ENCODE measurements at places on chromosomes 3 and 15. TPM values are rescaled to one million over a fixed set of nuclear protein-coding genes. Genes with fewer than 3 reads are reported as not detected.
A peak's percentile ranks its signal among the peaks of the same experiment; 100 is the strongest.

The LMLN gene
- 7.3 TPM for total RNA-seq

The ZDHHC23 gene
- total RNA-seq: 15.0 TPM

GRCh38 chr3:181534781-181535221 is 176.9 kb upstream of the SOX2 start:
- no peaks in the 10 kb centered on the region for H3K36me3 ChIP-seq
- no peak overlapping the region for H3K27ac ChIP-seq
- no peaks in the 10 kb centered on the region for H3K4me1 ChIP-seq
- no peaks in the 10 kb centered on the region for H3K27me3 ChIP-seq
- no peak for DNase-seq

GRCh38 chr3:126356373-126357264 is 589 bp downstream of the KLF15 start:
- H3K27me3 ChIP-seq: no peaks in the 10 kb centered on the region
- H3K36me3 ChIP-seq: peaks cover 12% of the 10 kb centered on the region
- peak overlapping the region; percentile 68 for H3K4me3 ChIP-seq
- DNase-seq: peak; percentile 75
- H3K27ac ChIP-seq: peak overlapping the region; percentile 87
- peaks cover 35% of the 10 kb centered on the region for H3K4me1 ChIP-seq

- no peak for DNase-seq
- no peaks in the 10 kb centered on the region for H3K36me3 ChIP-seq
- no peaks in the 10 kb centered on the region for H3K27me3 ChIP-seq
Measured at GRCh38 chr3:8759038-8759707, 10.2 kb downstream of the OXTR start.

The RYR3 gene
- total RNA-seq: 0.61 TPM

The FOXB1 gene
- not detected for total RNA-seq

- H3K4me1 ChIP-seq: no peaks in the 10 kb centered on the region
- no peaks in the 10 kb centered on the region for H3K36me3 ChIP-seq
- no peak for DNase-seq
- no peak overlapping the region for H3K4me3 ChIP-seq
Measured at GRCh38 chr3:88807491-88808105, 299.8 kb upstream of the EPHA3 start.

The CD96 gene
- 9.5 TPM for total RNA-seq

DNA sequence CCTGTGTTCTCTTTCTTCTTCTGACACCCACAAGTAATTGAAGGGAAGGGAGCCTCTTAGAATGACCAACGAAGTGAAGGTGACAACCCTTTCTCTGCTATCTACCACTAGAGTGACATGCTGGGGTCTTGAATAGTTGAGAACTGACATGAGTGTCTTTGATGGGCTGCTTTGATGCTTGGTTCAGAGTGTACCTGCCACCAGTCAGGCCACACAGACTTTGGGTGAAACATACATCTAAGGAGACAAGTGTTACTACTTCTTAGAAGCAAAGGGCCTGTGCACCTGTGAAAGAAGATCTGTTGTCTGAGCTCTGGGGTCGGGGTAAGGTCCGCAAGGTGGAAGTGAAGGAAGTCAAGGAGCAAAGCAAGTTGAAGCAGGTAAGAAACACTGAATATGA is 1040.7 kb upstream of the CFAP20DC start:
- no peak overlapping the region for H3K27ac ChIP-seq
- H3K36me3 ChIP-seq: no peaks in the 10 kb centered on the region
- H3K4me1 ChIP-seq: no peaks in the 10 kb centered on the region
- DNase-seq: no peak
- no peaks in the 10 kb centered on the region for H3K27me3 ChIP-seq
- no peak overlapping the region for H3K4me3 ChIP-seq

DNA sequence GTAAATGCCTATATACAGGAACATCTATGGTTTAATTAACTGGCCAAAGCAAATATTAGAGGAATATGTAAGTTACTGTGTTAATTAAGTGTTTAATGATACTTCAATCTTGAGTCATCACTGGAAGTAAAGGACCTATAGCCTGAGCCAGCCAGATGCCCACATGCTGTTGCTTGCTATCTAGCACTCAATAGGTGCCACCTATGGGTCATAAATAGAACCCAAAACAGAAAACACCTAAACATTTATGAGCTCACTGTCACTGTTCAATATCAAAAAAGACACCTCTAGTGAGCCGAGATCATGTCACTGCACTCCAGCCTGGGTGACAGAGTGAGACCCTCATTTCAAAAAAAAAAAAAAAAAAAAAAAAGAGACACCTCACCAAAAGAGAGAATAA is 48.4 kb upstream of the IP6K2 start:
- H3K27ac ChIP-seq: no peak overlapping the region
- DNase-seq: no peak
- no peak overlapping the region for H3K4me3 ChIP-seq
- no peaks in the 10 kb centered on the region for H3K27me3 ChIP-seq

DNA sequence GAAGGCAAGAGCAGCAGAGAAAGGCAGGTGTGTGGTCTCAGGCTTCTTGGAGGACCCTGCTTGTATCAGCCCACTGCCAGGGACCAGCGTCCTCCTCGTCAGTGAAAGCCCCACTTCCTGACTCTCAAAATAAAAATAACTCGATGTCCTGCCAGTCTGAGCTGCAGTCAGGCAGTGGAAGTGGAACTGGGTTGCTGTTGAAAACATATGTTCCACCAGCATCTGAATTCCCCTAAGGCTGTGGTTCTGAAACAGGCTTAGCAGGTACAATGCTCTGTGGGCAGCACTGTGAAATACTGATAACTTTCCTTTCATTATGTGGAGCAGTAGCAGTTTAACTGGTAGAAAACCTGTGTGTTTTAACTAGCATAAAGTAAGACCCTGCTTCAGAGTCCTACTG is 121.6 kb upstream of the EIF1B start:
- H3K4me1 ChIP-seq: no peaks in the 10 kb centered on the region
- no peaks in the 10 kb centered on the region for H3K27me3 ChIP-seq
- H3K4me3 ChIP-seq: no peak overlapping the region
- no peak for DNase-seq

DNA sequence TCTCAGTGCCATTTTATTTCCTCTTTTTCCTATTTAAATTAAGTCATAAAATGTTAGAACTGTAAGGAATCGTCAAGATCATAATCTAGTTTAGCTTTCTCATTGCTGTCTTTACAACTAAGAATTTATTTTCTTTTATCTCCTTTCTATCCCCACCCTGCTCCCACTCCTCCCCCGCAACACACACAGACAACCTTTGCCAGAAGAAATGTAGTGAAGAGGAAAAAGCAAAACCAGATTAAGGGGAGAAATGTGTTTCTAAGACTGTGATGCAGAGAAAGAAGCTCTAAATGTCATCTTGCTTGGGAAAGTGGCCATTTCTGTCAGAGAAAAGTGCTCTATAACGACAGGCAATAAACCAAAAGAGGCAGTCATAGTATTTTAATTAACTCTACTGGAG is 78.3 kb upstream of the MLF1 start:
- no peaks in the 10 kb centered on the region for H3K36me3 ChIP-seq
- H3K4me3 ChIP-seq: no peak overlapping the region
- DNase-seq: no peak
- no peak overlapping the region for H3K27ac ChIP-seq

The ATP2B2 gene
- 0.06 TPM for total RNA-seq

DNA sequence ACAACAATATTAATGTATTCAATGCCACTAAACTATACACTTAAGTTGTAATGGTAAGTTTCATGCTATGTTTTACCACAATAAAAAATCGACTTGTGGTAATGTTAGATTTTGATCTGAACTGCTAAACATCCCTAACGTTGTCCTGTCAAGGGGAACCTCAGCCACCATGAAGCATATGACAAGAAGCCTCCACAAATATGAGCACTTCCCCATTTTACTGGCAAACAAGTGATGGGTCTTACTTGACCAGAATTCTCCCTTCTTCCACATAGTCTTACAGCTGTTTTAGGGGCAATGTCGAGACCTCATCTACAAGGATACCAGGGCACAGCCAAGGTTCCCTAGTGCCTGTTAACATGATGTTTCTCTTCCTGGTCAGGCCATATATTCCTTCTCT is 124.2 kb upstream of the ABI3BP start:
- H3K4me1 ChIP-seq: no peaks in the 10 kb centered on the region
- H3K27me3 ChIP-seq: no peaks in the 10 kb centered on the region
- H3K4me3 ChIP-seq: no peak overlapping the region
- no peaks in the 10 kb centered on the region for H3K36me3 ChIP-seq

The RCCD1 gene
- total RNA-seq: 8.6 TPM

DNA sequence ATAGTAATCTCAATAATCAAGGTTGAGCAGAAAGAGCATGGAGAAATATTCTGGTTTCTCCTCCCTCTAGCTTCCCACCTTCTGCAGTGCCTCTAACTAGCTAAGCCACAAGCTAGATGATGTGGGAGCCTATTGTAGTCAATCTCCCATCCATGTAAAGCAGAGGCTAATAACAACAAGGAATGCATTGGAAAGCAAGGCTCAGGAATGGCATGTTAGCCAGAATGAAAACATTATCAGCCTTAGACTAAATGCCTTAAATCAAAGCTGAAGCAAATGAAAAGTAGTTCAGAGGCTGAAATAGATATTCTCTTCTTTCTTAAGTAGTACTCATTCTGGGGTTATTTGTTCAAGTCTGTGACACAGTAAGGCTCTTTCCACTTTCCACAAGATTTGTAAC is 350.3 kb upstream of the DPPA4 start:
- no peak overlapping the region for H3K4me3 ChIP-seq
- H3K27me3 ChIP-seq: no peaks in the 10 kb centered on the region
- H3K4me1 ChIP-seq: no peaks in the 10 kb centered on the region
- H3K27ac ChIP-seq: no peak overlapping the region

Data from upper lobe of right lung (tissue), 1 donor.